B cell (primary cell): ENCODE measurements at places on chromosomes 6 and 20. TPM values are rescaled to one million over a fixed set of nuclear protein-coding genes. Genes with fewer than 3 reads are reported as not detected.

DNAH8 gene
- 1.0 and 1.1 TPM in 2 replicates for total RNA-seq

THEMIS gene
- 0.30 TPM in 1 of 2 replicates, not detected in the other for total RNA-seq

KCNQ5 gene
- total RNA-seq = 9.4 and 10.4 TPM in 2 replicates

TREM2 gene
- not detected in 2 replicates for total RNA-seq

HSD17B8 gene
- 10.8 and 12.9 TPM in 2 replicates for total RNA-seq

GNMT gene
- 2.0 and 2.8 TPM in 2 replicates for total RNA-seq

SSTR4 gene
- not detected in 2 replicates for total RNA-seq

DNA sequence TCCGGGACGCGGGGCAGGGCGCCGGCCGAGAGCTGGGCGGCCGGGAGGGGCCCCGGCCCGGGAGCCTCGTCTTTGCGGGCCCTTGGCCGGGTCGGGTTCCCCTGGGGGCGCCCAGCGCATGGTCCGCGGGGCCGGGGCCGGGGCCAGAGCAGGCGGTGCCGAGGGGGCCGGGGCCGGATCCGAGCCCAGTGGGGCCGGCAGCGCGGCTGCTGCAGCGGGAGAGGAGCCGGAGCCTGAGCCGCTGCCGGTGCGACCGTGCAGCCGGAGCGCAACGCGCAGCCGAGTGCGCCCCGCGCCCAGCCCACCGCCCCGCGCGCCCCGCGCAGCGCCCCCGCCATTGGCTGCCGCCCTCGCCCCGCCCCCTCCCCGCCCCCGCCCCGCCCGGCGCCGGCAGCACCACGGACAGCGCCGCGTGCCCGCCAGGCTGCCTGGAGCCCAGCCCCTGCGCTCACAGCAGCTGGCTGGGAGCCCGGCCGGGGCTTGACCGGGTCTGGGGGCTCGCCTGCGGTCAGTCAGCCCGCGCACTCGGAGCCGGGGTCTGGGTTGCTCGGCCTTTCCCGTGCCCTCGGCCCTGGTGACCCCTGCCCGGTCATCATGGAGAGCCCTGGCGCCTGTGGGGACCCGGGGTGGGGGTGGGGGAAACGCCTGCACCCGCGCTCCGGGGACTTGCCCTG lies at the start of gene HRH3:
Gene HRH3 (minus strand): TSS at position 287 of the 674 bp plus-strand sequence. CDS start 308 bp downstream, outside the sequence.
- DNase-seq = peak; percentile 61

DNA sequence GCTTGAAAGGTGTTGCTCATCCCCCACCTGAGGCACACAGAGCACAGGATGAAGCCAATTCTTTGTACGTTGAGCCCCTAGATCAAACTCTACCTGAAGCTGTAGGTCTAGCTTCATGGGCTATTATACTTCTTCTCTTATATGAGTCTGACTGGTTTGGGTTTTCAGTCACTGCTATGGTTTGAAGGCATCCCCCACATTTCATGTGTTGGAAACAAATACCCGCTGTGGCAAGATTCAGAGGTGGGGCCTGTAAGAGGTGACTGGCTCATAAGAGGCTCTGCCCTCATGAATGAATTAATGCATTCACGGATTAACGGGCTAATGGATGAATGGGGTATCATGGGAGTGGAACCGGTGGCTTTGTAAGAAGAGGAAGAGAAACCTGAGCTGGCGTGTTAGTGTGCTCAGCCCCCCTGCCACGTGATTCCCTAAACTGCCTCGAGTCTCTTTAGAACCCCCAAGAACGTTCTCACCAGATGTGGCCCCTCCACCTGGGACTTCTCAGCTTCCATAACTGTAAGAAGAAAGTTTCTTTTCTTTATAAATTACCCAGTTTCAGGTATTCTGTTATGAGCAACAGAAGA lies 39.2 kb downstream of the PREX1 start:
- DNase-seq = peak; percentile 90

GRCh38 chr20:37989601-37990295 lies 43.5 kb downstream of the TTI1 start:
- no peak for DNase-seq

- DNase-seq = no peak
Measured at GRCh38 chr6:135994857-135995544, 143.5 kb downstream of the PDE7B start.

DNA sequence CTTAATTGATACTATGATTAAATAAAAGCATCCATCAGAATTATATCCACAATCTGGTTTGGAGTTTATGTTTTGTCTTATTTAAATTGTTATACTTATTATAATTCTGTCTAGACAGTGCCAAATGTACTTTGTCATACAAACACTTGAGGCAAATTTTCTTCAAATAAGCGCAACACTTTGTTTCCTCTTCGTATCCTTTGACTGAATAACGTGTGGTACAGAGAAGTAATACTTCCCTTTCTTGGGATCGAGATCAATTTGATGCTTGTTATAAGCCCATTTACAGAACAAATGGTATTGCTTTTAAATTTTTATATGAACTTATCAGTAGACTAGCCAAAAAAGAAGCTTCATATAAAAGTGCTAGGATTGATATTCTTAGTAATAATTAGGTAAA lies 111.0 kb downstream of the ATG5 start:
- DNase-seq = no peak

- no peak for DNase-seq
Measured at GRCh38 chr20:11217326-11218172, 543.8 kb upstream of the JAG1 start.

- DNase-seq = no peak
Measured at GRCh38 chr6:52840763-52841585, at the start of gene GSTA5. TSS of gene GSTA5 (minus strand) at chr6:52840813.

DNA sequence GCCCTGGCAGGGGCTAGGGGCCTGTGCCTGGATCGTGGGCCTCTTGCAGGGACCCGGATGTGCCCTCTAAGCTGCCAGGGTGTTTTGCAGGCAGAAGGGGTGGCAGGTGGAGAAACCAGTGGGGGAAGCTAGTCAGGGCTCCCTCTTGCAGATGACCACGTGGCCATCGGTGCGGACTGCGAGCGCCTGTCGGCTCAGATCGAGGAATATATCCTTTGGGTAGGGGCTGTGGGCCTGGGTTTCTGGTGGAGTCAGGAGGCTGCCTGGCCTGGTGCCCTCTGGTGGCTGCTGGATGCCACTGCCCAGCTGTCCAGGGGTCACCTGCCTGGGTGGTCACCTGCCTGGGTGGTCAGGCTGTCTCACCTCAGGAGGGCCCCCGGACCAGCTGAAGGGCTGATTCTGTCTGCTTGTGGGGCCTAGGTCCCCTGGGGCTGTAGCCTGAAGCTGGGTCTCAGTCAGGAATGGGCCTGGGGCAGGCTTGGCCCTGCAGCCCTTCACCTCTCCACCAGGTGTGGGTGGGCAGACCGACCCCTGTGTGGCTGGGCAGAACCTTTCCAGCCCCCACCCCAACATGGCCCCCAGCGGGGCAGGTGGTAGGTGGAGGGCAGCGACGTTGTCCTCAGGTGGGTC lies 6.7 kb downstream of the TCEA2 start:
- no peak for DNase-seq

DNA sequence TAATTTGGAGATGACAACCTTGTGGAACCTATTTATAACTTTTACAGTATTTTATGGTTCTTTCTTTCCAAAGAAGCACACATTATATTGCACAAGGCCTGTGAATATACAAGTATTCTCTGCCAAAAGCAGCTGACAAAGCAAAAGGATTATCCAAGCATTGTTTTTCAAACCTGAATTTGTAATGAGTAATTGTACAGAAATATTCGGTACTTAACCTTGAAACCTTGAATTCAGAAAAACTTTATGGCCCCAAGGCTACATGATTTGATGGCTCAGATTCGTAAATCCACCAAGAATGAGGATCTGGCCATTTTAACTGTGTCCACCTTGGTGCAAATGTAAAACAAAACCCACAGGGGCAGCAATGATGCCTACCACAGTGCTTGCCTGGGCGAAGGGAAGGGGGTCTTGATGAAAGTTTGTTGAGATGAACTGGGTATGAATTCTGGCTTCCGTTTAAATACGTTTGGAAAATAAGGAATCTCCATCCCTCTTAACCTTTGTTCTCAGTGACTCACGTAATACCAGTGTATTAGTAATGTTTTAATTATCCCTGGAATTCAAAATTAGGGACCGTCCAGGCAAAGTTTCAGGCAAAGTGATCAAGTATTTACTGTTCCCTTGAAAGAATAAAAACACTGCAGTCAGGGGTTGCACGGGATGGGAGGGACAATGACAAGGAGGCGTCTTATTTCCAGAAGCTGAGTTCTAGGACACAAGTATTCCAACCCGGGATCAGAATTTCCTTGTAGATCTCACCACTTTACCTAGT lies 2.7 kb upstream of the RBM24 start:
- DNase-seq = no peak

DNA sequence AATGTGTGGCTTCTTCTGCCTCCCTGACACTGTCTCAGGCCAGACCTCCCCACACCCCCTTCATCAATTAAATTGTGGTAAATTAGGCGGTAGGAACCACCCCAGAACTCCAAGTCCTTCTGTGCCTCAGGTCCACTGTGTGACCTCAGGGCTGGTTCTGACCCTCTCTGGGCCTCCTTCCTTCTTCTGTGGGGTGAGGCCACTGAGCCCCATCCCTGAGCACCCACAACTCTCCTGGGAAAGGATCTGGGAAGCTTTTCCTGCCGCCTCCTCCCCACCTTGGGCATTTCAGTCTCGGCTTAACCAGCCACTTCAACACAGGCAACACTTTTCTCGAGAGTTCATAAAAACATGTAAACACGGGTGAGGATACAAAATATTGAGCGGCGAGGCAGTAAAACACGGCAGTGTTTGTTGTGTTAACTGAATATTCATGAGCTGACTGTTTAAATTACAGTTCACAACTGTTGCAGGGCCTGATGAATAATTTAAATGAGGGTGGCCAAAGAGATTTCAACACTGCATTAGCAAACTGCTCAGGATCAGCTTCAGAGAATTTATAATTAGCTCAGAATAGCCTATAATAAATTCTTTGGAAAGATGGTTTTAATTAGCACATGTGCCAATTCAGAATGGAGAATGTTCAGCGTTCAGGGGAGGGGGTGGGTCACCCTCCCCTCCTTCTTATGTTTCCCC lies 112.1 kb downstream of the TOX2 start:
- DNase-seq = no peak

DNA sequence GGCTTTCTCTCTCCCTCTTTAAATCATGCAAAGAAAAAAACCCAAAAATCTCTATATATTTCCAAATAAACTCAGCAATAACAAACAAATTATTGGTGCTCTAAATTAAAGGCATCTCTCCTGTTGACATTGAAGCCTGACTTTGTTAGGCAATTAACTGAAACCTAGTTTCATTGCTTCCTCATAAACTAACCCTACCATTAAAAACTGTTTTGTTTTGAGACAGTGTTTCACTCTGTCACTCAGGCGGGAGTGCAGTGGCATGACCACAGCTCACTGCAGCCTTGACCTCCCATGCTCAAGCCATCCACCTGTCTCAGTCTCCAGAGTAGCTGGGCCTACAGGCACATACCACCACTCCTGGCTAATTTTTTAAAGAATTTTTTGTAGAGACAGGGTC lies 34.9 kb downstream of the PIGU start:
- DNase-seq = no peak

DNA sequence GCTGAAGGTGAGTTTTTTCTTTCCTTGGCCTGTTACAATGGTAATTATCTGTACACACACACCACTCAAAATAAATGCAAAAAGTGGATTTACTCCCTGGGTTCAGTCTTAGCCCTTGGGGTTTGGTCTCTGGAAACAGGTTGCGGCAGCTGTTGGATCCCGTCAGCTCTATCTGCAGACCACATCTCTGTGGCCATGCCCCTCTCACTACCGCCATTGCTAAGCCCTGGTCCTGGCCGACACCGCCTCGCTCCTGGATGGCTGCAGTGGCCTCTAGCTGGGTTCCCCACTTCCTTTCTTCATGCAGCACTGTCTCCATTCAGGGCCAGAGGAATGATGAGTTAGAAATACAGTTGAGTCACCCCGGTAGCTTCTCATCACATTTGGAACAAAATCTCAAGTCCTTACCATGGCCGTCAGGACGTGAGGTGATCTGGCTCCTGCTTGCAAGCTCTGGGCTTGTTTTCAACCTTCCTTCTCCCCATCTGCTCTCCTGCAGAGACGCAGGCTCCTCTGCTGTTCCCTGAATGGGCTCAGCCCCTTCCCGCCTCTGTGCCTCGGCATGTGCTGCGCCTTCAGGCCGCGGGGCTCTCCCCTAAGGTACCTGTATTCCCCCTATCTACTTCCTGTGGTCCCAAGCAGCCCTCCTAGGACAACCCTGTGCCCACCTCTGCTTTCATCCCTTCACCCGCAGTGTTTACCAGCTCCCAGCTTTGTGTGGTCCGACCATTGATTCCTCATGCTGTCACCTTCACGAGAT lies 38.0 kb downstream of the EFCAB8 start:
- no peak for DNase-seq

DNA sequence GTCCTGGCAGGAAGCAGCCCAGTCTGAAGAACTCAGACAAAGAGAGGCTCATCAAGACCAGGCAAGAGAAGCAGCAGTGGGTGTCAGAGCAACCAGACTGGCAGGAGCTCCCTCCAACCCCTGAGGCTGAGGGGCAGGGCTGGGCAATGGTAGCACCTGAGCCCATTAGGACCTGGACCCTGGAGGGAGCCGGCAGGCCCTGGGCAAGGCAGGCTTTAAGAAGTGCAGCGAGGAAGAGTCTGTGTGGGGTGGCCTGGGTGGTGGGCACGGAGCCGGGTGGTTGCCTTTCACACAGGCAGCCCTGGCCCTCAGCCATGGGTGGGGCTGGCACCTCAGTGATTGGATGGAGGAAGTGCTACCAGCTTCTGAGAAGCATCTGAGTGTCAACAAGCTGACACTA lies 33.1 kb upstream of the IRF4 start:
- DNase-seq = peak; percentile 72

GRCh38 chr6:52286798-52287432 lies 2.4 kb upstream of the MCM3 start:
- peak; percentile 60 for DNase-seq

DNA sequence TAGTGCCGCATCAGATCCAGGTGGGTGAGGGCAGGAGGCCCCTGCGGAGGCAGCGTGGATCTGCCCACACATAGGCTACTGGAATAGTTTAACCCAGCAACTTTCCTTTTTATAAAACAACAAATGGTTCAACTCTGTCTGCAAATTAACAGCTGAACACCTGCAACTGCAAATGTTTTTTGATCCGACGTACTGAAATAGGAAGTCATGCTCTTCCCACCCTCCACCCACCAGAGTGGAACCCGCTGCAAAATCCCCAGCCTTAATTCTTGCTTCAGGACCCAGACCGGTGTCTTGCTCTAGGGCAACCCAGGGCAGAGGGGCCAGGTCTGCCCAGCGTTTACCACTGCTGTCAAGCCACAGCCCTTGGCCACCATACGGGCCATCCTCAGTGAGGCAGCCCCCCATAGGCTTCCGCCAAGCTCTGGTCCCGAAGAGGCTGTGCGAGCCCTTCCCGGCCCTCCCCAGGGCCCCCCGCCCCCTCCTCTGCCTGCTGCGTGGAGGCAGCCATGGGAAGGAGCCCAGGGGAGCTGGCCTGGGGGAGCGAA lies 334.3 kb downstream of the ZFAND3 start:
- DNase-seq = no peak
